Lung (tissue), 17 donors: ENCODE measurements at places on chromosomes 4 and X.
A peak's percentile ranks its signal among the peaks of the same experiment; 100 is the strongest.

DNA sequence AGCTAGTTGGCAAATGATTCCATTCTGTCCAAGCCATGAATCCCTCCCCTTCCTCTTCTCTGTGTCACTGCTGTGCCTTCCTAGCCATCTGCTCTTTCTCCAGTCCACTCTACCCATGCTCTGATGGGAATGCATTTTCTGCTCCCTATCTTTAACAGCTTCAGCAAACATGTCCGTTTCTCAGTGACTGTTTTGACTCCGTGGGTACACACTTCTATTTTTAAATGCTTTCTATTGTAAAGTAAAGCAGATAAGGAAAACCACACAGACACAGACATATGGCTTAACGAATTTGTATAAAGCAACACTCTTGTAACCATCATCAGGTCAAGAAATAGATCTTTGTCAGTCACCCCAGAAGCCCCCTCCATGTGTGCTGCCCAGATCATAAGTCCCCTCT lies 72.4 kb upstream of the KLHL13 start:
- DNase-seq, result no peak

DNA sequence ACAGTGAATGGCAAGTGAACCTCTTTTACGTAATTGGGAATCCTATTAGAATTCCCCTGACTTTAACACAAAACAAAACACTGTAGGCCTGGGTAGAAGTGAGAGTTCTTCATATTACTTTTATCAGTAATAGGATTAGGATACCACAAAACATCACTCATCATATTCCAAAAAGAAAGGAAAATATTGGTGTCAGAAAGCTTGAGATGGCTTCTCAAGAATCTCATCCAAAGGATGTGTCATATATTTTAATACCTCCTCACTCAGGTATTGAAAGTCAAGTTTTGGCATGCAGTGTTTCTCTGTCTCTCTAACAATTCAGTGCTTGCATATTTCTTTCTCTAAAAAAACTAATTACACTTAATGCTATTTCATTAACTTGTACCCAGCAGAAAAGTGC lies 173.2 kb downstream of the PDGFC start:
- no peak for DNase-seq

GRCh38 chr4:69485130-69485529 lies 10.6 kb downstream of the UGT2B4 start:
- DNase-seq, result no peak

GRCh38 chrX:30301963-30302362 lies 7.2 kb downstream of the NR0B1 start:
- peak; percentile 57 for DNase-seq

DNA sequence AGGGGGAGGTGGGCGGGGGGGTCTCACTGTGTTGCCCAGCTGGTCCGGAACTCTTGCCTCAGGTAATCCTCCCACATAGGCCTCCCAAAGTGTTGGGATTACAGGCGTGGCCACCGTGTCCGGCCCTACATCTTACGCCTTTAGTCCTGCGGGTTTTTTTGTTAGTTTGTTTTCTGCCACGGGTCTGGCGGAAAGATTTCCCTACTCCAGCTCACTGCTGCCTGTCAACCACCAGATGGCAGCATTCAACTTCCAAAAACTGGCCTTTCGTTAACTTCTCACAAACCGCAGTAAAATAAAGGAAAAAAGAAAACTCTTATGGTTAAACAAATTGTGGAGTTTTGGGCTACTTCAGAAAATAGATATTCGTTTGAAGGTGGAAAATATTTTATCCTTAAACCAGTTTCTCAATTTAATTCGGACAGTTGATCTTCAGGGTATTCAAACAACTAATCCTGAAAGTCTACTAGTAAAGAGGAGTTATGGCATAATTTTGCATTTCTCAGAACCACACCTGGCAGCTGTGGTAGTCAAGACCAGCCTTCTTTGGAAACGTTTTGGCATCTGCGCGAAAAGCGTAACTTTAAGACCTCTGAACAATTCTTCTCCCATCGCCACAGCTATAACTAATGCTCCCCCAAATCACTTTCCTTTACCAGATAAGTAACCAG lies 41.1 kb downstream of the LUZP4 start:
- DNase-seq, result peak; percentile 73

DNA sequence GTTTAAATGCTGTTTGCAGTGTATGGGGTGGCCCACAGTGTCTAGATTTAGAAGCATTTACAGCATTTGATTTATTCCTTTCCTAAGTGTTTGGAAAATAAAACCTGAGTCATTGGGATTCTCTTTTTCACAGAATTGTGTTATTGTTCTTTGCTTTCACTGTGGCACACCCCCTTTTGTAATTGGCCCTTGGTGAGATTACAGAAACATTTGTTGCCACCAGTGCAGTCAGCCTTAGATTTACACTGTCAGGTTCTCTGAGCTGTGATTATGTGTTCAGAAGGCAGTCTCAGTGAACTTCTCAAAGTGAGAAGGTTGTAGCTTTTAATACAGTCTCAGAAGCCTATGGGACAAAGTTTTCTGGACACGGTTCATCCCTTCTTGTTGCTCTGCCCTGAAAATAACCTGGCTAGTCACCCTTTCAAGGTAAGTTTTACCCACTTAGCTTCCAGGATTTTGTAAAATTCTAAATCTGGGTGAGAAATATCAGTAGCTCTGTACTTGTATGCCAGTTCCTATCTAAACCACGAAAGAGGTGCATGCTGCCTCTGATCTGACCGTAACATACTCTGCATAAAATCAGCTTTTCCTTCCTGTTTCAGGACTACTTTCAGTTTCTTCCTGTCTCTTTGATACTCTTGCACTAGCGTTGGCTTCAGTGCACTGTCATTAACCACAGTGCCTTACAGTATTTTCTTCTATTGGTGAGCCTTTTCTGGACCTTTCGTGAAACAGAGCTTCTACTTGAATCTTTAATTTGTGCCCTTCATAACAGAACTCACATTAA lies 12.6 kb downstream of the RUFY3 start:
- DNase-seq, result no peak

DNA sequence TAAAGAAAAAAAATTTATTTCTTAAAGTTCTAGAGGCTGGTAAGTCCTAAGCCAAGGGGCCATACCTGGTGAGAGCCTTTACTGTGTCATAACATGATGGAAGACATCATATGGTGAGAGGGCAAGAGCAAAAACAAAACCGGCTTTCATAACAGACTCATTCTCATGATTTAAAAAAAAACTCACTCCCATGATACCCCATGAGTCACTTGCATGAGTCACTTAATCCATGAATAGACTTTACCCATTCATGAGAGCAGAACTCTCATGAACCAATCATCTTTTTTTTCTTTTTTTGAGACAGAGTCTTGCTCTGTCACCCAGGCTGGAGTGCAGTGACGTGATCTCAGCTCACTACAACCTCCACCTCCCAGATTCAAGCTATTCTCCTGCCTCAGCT lies 369.7 kb upstream of the DIAPH2 start:
- no peak for DNase-seq

DNA sequence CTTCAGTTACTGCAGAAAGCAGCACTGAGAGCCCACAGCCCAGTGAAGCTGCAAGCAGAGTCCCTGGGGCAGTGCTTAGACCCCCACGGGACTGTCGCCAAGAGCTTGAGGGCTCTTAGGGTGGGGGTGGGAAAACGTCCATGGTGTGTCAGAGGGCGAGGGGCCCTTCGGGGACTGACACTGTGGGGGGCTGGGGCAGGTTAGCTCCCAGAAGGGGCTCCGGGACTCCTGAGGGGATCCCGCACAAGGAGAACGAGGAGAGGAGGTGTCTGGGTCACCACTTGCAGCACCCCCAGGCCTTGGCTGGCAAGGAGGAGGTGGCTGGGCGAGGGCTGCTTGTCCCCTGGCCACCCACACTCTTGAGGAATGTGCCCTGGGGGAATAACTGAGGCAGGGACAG lies 20.8 kb downstream of the NAT8L start:
- peak; percentile 9 for DNase-seq

DNA sequence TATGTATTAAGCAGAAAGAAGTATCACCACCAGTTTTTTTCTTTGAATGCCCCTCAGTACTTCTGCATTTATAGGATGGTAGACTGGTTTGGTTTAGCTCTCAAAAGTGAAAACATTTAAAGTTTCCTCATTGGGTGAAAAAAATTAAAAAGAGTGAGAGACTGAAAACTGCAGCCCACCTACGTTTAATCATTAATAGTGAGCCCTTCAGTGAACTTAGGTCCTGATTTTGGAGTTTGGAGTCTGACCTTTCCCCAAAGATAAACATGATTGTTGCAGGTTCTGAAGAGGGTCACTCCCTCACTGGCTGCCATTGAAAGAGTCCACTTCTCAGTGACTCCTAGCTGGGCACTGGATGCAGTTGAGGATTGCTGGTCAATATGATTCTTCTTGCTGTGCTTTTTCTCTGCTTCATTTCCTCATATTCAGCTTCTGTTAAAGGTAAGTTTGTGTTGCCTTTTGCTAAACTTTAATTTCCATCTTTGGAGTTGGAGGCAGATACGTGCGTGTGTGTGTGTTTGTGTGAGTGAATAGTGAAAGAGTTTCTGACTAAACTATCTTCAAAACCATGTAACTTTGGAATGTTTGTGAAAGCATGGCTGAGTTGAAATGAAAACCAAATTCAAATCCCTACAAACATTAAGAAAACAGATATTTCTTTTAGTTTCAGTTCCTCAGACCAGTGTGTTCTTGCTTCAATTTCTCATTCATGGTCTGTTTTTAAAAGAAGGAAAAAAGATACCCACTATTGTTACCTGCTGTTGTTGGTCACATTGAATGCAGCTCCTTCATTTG lies at the start of gene MTTP:
Gene MTTP (plus strand): TSS at position 295 of the 795 bp plus-strand sequence. CDS start 86 bp downstream, at position 381.
- no peak for DNase-seq

GRCh38 chrX:45719751-45720501 lies 519.2 kb upstream of the DIPK2B start:
- DNase-seq, result no peak

DNA sequence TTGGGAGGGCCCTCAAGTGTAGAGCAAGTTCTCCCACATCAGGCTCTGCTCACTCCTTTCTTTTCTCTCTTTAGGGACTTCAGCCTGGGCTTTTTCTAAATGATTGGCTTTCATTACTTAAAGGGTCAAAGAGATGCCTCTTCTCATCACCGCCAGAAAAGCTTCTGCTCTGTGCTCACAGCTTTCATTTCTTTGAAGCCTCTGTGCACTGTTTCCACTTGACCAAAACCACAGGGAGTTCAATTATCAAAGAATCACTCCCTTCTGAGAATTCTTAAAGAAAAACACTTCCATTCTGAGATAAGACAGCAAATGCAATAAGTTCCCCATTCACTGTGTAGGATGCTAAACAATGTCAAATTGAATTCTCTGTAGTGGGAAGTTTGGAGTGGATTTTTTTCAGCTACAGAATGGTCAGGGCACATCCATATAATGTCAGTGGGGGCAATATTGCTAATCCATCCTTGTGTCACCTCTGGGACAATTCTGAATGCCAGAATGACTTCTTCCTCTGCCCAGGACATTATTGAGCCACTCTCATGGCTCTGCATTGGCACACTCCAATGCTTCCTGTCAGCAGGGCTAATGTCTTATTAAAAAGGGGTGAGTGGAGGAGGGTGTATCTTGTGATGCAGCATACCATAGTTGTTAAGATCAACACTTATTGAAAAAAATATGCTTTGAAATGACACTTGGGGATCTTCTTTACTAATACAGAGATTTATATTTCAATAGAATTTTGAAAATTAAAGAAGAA lies 217.6 kb downstream of the SNCA start:
- DNase-seq, result no peak
